ENCODE measurements at places on chromosomes 5 and 9.

GRCh38 chr9:94761481-94761880 is 35.0 kb downstream of the AOPEP start:
- DNase-seq = no peak

DNA sequence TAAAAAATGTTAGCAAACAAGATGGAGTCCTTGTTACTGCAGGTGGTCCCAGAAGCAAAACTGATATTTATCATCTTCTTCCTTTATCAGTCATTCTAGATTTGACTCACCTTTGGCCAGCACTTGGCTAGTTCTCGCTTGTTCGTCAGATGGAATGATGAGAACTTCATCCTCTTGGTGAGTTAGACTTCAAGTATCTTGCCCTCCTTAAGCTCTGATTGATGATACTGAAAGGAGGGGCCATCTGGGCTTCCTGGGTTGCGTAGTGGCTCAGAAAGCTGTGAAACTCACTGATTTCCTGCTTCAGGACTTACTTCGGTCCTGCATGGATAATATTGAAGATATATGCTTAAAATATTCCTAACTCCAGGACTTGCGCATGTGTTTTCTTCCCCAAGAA is 1248.2 kb upstream of the CDH9 start:
- no peak for DNase-seq

DNA sequence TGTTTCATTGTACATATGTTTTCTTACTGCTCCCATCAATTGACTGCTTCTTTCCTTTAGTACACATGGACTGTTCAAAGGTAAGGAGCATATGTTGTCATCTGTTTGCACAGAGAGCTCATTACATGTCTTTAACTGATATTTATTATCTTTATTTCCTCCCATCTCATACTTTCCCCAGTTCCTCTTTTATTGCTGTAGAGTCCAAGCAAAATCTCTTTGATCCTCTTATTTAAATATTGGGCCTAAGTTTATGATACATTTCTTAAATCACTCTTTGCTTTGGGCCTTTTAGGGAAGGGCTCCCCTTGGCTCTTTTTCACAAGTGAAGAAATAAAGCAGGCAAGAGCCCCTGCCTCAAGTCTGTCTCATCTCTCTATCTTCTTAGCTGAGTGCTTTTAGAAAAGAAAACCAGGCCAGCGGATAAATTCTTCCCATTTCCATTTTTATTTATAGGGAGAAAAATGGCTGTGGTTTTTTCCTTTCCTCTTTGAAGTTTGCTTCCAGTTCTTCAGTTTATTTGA is 152.4 kb downstream of the DOCK2 start:
- DNase-seq = no peak

DNA sequence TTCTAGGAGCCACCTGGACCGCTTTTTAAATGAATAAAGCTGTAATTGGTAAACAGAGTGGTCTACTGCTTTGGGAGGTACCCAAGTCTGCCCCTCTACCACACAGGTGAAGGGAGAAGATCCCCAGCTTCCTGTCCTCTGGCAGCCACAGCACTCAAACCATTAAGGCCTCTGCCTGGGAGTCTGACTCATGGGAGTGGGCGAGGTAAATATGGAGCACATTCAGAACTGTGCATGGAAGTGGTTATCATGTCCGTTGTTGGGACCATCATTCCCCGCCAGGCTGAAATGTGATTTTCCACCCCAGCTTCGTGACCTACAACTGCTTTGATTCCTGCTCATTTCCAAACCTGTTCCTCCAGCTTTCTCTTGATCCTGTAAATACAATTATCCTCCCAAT is 59.5 kb upstream of the ALDH1B1 start:
- no peak for DNase-seq

GRCh38 chr5:116517488-116517887 is 57.1 kb downstream of the SEMA6A start:
- DNase-seq = no peak

- DNase-seq = peak; percentile 50
Measured at GRCh38 chr5:2017540-2018389, 135.0 kb upstream of the IRX4 start.

- DNase-seq = no peak
Measured at GRCh38 chr5:135576075-135576599, 2.7 kb downstream of the CXCL14 start.

DNA sequence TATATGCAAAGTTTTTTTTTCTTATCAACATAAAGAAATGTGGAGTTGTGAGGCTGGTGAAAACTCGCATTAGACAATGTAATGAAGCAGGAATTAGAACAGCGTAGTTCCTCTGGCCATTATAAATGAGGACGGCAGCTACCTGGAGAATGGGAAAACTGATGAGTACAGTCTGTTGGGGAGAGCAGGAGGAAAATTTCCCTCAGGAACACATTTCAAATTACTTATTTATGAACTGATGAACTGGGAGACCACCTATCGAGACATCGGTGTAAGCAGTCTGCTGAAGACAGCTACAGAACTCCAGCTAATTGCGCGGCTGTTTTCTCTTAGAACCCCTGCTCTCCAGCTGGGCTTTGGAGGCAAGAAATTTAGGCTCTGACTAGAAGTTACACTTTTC is 343.9 kb upstream of the CLINT1 start:
- DNase-seq = no peak

- no peak for DNase-seq
Measured at GRCh38 chr9:137315581-137316011, 13.5 kb upstream of the NRARP start.

DNA sequence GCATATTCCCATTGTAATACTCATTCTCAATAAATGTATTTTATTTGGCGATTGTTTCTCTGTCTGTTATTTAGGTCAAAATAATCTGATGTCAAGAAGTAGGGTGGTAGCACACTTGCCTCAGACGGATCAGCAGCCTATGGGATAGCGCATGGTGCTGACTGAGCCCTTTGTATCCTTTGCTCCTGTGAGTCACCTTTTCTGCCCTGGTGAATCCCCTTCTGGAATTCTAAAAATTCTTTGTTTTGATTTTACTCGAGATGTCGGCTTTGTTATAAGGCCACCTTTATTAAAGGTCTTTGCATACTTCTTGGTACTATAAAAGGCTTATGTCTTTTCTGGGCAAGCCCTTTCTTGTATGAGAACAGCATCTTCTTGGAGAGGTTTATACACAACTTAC is 1187.8 kb downstream of the CDH9 start:
- no peak for DNase-seq

- DNase-seq = no peak
Measured at GRCh38 chr9:95609426-95609825, 92.7 kb upstream of the PTCH1 start.

Measured in stimulated activated CD4-positive, alpha-beta T cell treated with anti-CD3 and anti-CD28 coated beads, Interleukin-15, amount 100 ng/mL, for 24 hours (primary cell).